ENCODE measurements at places on chromosomes 1 and 21.
A peak's percentile ranks its signal among the peaks of the same experiment; 100 is the strongest.

GRCh38 chr1:45037456-45037855, 25.4 kb downstream of the UROD start:
- DNase-seq: no peak

DNA sequence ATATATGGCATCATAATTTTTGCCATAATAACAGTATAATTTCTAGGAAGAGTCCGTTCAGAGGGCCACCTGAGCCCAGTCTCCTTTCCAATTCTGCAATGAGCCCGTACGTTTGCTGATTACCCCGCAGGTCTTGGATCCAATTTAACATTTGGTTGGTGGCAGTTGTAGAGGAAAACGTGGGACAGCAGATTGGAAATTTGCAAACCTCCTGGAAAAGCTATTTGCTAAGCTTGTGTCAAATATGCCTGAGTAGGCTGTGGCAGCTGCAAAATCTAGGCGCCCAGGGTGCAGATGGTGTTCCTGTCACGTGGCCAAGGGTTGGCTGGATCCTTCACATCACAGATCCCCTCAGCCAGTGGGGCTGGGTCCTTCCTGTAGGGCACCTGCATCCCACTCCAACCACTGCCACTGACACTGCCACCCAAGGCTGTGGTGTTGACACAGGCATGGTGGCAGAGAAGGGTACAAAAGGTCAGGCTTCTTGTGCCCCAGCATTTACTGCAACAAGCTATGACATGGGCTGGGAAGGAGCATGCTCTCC, 174.8 kb upstream of the SYT6 start:
- no peak for DNase-seq

GRCh38 chr1:24745711-24746413, 615 bp downstream of the CLIC4 start:
- peak; percentile 33 for DNase-seq

GRCh38 chr1:240116831-240117769, 25.4 kb downstream of the FMN2 start:
- no peak for DNase-seq

DNA sequence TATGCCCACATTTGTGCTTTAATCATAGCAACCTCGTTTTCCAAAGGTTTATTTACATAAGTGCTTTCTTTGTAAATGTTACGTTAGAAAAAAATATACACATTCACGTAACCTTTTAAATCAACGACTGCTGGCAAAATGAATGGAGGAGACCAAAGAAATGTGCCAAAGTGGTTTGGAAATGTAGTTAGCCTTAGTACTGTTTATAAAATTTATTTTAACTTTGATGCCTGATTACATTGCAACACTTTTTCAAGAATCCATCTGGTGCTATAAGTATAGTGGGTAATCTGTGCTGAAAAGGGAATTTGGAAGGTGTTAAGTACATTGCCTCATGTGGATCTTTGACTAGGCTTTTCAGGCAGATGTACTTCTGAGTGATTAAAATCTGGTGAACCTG, 108.9 kb downstream of the IFI44 start:
- DNase-seq: no peak

DNA sequence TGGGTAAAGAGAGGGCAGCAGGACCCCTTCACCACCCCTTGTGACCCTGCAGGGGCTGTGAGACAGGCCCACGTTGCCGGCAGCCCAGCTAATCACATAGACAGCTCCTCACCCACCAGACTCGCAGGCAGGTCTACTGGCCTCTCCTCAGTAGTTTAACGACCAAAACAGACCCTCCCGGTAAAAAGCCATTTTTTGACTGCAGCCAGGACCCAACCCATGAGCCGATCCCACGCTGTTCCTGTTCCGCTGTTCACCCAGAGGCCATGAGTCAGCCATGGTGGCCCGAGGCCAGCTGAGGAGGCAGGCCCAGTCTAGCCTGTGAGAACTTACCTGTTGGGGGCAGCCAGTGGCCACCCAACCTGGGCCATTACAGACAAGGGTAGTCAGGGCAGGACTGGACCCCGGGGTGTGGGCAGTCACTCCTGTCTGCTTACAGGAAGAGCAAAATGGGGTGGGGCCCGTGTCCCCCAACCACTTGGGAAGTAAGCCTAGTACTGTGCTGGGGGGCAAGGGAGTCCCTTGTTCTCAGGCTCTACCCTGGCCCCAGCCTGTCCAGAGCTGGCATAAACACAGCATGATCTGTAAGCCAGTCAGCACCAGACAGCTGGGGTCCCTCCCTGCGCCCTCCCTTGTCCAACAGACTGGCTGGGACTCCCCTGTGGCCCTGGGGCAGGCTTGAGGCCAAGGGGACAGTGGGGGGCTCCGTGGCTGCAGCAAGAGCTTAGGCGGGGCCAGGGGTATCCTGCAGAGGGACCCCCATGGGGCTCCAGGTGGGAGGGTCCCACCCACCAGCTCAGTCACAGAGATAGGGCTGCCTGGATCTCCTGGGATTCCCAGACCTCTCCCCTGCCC, 61.9 kb downstream of the WNT9A start:
- DNase-seq: peak; percentile 42

DNA sequence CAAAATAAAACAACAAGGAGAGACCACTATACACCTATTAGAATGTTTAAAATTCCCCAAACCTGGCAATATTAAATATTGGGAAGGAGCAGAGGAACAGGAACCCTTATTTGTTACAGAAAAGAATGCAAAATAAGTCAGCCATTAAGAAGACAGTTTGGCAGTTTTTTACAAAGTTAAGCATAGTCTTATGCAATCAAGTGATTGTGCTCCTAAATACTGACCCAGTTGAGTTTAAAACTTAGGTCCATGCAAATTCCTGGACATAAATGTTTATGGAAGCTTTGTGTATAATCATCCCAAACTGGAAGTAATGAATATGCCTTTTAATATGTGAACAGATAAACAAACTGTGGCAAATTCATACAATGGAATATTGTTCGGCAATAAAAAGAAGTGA, 72.9 kb upstream of the RGS4 start:
- no peak for DNase-seq

DNA sequence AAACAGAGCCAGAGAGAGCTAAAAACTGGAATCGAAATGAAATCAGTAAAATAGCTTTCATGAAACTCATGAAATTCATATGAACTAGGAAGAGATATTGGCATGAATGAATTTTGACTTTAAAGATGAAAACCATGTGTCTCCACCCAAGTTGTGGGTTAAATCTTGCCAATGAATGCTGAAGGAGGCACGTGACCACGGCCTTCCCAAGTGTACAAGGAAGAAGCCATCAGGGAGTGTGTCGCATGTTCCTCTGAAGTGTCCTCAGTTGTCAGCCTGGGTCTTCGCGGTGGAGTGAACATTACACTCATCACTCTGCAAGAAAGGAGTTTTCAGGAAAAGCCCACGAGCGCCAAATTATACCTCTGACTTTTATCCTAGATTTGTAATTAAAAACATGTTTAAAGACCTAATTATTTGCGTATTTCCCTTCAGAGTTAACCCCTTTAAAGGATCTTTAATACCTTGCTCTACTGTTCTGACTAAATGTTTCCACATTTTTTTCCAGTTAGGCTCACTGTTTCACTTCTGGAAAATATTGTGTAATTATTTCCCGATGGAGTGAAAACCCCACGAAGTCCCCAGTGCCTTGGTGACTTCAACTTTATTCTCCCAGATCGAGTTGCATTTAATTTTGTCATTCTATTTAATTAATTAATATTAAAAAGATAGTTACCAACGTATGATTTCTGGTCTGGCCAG, 118.3 kb downstream of the DHRS3 start:
- DNase-seq: no peak

DNA sequence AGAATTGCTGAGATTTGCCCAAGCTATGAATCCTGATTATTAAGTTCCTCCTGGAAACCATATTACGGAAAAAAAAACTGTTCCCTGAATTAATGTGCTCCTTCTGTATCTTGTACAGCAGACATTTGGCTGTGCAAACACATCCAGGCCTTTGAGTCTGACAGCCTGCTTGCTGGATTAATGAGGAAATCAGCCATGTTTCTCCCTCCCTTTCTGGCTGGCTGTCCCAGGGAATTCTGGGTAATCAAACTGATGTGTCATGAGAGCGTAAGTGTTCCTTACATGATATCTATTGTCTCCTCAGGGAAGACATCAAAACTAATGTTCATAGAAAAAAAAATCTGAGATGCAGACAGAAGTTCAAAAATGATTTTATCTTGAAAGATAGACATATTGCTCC, 18.8 kb downstream of the PGBD5 start:
- DNase-seq: no peak

DNA sequence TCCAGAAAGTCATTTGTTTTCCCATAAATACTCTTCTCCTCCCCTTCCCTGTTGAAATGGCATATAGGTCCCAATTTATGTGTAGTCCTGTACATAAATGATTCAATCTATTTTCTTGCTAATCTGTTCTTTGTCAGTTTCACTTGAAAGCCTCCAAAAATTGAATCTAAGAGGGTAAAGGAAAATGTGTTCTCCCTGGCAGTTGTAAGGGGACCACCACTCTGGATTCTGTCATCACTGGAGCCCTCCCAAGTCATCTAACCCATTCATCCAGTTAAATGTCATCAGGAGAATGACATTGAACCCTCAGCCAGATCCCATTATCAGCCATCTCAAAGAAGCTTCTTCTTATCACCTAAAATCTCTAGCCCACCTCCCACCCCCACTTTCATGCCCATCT, 35.0 kb upstream of the RNF2 start:
- no peak for DNase-seq

DNA sequence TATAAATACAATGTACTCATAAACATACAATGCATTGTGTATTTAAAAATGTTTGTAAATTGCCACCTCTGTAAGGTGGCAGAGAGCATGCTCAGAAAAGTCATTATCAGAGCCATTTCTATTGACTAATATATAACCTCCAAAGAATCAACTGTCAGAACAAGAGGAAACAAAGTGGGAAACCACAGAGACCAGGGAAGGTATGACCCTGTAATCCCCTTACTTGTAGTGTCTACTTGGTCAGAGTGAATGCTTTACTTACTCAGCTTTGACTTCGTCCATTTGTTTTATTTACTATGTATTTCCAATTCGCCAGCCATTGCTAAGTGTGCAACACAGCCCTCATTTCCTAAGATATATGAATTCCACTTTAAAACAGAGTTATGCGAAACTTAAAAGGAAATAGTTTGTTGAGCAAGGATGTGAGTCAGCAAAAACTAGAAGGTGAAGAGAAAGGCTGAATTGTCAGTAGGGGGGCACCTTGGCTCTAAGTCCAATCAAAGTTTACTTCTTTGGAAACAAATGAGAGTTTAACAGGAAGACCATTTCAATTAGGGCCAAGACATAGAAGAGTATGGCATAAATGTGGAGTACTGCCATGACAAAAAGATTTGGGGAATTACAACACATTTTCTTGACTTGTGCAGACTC, 671.7 kb upstream of the PTBP2 start:
- no peak for DNase-seq

GRCh38 chr21:29017639-29018237, 1.4 kb downstream of the RWDD2B start:
- DNase-seq: no peak

- no peak for DNase-seq
Measured at GRCh38 chr21:34182436-34182835, 109.1 kb downstream of the MRPS6 start.

DNA sequence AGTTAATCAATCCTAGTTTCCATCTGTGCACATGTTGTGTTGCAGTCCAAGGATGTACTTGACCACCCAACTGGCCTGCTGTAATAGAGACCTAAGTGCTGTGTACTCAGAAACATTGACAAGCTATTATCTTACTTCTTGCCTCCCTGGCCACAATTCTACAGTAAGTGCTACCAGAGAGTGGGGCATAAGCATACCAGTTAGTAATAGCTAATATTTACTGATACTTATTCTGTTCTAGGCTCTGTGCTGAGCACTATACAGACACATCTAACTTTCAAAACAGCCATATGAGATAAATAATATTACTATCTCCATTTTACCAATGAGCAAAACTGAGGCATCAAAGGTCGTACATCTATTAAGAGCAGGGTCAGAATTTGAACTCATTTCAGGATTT, 49.5 kb upstream of the NPL start:
- DNase-seq: no peak

DNA sequence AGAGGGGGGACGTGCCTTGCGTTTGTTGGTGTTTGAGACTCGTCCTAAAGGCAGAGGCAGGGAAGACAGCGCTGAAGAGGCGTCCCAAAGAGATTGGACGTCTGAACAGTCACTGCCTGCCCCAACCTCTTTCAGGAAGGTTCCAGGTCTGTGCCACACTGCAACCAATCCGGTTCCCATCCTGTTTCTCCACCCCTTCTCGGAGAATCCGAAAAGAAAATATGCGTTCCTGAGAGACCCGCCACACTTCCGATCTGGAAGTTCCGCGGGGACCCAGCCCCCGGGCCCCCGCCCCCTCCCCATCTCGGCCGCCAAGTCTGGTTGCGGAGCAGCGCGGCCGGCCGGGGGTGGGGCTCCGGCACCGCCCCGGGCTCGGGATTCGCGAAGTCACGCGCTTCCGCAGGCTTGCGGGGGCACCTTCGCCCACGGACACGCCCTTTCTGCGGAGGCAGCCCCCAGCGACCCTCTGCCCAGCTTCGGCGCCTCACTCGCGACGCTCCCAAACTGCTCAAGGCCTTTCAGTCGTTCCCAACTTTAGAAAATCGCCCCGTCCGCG, 124.5 kb upstream of the DPYD start:
- DNase-seq: no peak

- no peak for DNase-seq
Measured at GRCh38 chr1:115676498-115677181, 34.9 kb downstream of the VANGL1 start.

GRCh38 chr1:61116421-61116820, 34.1 kb downstream of the NFIA start:
- DNase-seq: no peak

- no peak for DNase-seq
Measured at GRCh38 chr1:26922431-26922729, 837 bp downstream of the NUDC start.

- peak; percentile 26 for DNase-seq
Measured at GRCh38 chr1:234607109-234608024, 2.6 kb downstream of the IRF2BP2 start.

DNA sequence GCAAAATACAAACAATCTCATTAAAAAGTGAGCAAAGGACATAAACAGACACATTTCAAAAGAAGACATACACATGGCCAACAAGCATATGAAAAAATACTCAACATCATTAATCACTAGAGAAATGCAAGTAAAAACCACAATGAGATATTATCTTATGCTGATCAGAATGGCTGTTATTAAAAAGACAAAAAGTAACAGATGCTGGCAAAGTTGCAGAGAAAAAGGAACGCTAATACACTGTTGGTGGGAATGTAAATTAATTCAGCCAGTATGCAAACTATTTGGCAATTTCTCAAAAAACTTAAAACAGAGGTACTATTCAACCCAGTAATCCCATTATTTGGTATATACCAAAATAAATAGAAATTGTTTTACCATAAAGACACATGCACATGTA, 32.2 kb upstream of the TNFSF18 start:
- no peak for DNase-seq

- DNase-seq: no peak
Measured at GRCh38 chr1:159591981-159592380, 4.4 kb downstream of the APCS start.

- peak; percentile 28 for DNase-seq
Measured at GRCh38 chr21:38796424-38796823, 9.3 kb upstream of the ETS2 start.

GRCh38 chr1:83889707-83890106, 109.2 kb downstream of the TTLL7 start:
- no peak for DNase-seq

GRCh38 chr21:45304476-45304830, 16.8 kb upstream of the POFUT2 start:
- DNase-seq: no peak

- no peak for DNase-seq
Measured at GRCh38 chr1:208010487-208011071, 99.7 kb upstream of the CD34 start.

All from CD4-positive, alpha-beta T cell treated with Interleukin-6 for 4 hours (primary cell).